ENCODE measurements at places on chromosomes 12 and 14. TPM values are rescaled to one million over a fixed set of nuclear protein-coding genes. Genes with fewer than 3 reads are reported as not detected.

- no peak for DNase-seq
Observed at GRCh38 chr12:12366701-12367481, 10.0 kb downstream of the BORCS5 start.

DNA sequence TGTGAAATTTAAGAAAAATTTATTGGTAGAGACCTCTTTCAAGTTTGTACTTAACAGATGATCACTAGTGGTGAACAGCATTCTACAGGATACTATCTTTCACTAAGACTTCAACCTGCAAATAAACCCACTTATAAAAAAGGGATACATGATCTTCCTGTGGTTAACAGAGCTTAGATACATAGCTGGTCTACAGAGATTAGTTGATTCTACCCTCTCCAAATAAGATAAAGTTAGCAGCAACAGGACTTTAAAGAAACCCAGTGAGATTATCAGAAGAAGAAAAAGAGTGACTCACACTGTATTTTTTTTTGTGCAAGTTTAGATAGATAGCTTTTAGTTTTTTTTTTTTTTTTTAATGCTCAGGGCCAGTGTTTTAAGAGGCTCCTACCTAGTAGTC, 34.5 kb downstream of the USP44 start:
- DNase-seq, result no peak

DNA sequence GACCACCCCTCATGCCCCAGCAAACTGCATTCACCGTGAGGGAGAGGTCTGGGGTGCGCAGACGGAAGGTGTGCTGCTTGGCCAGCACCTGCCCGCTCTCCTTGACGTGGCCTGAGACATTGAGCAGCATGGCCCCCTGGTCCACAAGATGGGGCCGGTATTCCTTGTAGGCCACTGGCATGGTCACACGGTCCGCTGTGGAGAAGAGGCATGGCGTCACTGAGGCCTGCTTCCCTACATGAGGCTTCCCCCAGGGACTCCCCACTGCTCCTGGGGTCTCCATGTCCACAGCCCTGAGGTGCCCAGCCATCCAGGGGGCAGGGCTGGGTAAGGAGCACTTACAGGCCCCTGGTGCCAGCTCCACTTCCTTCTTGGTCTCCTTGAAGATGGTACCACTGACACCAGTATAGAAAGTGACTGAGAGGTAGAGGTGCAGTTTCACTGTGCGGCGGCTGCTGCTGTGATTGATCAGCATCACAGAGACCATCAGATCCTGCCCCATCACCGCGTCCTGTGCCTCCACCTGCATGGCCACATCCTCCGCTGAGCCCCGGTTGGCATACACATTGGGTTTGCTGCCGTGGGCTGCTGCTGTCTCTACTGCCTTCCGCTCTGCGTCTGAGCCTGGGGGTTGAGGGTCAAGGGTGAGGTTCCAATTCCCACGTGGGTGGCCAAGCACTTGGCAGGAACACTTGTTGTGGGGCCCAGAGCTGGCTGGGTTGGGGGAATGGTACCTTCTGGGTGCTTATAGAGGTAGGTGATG, 8.2 kb downstream of the TGM1 start:
- DNase-seq, result no peak

- no peak for DNase-seq
Observed at GRCh38 chr12:1020389-1020788, 29.4 kb downstream of the ERC1 start.

GRCh38 chr12:90058704-90059103, 350.1 kb upstream of the ATP2B1 start:
- peak; percentile 63 for DNase-seq

DNA sequence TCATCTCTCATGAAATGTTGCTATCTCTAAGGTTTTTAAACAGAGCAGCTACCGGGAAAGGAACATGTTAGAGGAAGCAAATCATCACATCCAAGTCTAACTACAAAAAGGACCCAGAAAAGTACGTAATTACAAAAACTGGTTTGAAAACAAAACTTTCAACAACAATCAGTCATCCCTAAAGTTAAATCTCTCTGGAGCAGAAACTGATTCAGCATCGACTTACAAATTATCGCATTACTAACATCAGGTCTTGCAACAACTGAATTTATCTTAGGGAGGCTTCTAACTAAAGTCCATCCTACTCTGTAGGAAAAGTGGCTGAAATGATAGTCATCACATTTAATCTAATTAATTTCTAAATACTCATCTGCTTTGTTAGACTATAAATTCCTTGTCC, 137.0 kb downstream of the MED13L start:
- DNase-seq, result no peak

DNA sequence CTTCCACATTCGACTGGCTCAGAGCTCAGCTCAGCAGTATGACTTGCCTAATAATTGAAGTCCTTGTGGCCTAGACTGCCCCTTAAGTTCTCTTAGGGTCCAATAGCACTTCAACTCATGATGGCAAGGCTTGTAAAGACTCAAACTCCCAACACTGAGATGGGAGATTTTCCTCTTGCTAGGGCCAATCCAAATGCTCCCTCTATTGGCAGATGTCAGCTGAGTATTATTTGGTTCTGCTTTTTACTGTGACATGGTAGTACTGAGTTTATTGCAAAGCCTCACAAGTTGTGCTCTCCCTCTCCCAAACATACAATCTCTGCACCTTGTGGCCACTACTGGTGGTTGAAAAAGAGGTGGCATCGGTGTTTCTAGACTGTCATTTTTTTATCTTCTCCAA, 164.2 kb downstream of the ALG10 start:
- no peak for DNase-seq

DNA sequence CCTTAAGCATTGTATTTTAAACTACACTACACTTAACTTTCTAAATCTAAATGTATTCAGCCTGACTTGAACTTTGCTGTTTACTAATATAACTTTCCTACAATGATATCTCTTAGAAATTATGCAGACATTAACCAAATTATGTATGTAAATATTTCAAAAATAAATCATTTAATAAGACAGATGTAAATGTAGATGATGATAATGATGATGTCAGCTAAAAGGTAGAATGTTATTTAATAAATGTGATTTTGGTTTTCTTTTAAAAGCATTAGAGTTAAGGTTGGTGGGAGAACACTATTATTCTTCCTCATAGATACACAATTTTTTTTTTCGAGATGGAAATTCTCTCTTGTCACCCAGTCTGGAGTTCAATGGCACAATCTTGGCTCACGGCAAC, 10.1 kb downstream of the TAS2R43 start:
- DNase-seq, result no peak

DNA sequence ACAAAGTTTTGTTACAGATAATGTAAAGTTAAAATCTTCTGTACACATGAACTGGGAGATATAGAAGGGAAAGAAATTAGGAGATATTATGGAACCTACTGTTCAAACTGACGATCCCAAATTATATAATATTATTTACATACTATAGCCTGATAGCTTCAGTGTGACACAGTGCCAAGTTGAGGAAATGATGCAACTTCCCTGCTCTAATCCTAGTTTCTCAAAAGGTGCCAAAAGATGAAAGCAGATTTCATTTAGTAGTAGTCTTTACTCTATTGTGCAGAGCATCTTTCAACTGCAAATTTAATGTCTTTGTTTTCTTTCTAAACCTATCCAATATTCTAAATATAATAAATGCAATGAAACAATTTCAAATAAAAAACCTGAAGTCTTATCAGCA, 46.9 kb downstream of the COCH start:
- DNase-seq, result no peak

GRCh38 chr14:82879949-82880535, 1346.4 kb upstream of the SEL1L start:
- no peak for DNase-seq

- no peak for DNase-seq
Observed at GRCh38 chr14:74952697-74953484, 2.5 kb downstream of the PGF start.

DNA sequence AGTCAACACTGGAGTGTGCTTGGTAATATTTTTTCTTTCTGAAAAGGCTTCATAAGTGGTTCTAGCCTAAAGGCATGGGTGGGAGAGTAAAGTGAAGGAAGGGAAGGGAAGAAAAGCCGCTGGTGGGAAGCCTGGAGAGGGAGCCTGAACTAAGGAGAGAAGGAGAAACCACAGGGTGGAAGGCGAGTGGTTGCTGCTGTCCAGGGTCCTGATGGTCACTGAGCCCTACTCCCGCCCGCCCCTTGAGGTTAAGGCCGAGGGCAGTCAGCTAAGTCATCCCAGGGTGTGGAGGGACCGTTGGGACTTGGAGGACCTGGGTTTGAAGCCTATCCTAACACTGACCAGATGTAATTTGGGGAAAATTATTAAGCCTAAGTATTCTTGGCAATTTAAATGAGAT, 189.1 kb downstream of the PIWIL1 start:
- DNase-seq, result no peak

Gene DAO
- total RNA-seq, result not detected

Gene KERA
- not detected for total RNA-seq

Gene RTL1
- not detected for total RNA-seq

Gene PCED1B
- 9.0 TPM for total RNA-seq

Gene TSPAN11
- 1.3 TPM for total RNA-seq

Gene CELA1
- total RNA-seq, result not detected

Gene SLCO1B1
- not detected for total RNA-seq

Data from epithelial cell of proximal tubule (primary cell).